ENCODE measurements at places on chromosomes 3 and 15.

GRCh38 chr15:67794832-67795574, 30.3 kb upstream of the SKOR1 start:
- no peak for DNase-seq

GRCh38 chr15:74937590-74938371, at the start of gene COX5A:
Gene COX5A, minus strand, starts transcription at chr15:74938073. Its CDS starts 59 bp downstream, at chr15:74938014.
- peak; percentile 91 for DNase-seq

- DNase-seq = no peak
These were observed 88.8 kb downstream of the HES1 start for GRCh38 chr3:194224471-194225417.

- no peak for DNase-seq
These were observed 16.1 kb downstream of the CPOX start for GRCh38 chr3:98577178-98577895.

GRCh38 chr15:65361708-65362459, 15.9 kb downstream of the IGDCC3 start:
- DNase-seq = peak; percentile 47

DNA sequence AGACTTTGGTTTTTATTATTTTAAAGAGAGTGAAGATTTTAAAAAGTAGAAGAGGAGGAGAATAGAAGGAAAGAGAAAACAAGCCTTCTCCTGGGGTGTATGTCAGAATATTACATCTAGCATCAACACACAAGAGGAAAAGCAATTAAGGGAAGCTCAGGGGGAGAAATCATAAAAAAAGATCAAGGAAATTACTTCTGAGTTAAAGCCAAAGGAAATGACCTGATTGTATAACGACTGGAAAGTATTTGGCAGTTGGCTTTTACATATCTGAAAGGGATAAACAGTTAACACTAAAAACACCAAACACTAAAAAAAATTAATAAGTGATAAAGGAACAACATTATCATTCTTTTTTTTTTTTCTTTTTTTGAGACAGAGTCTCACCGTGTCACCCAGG, 58.4 kb downstream of the CPNE4 start:
- no peak for DNase-seq

DNA sequence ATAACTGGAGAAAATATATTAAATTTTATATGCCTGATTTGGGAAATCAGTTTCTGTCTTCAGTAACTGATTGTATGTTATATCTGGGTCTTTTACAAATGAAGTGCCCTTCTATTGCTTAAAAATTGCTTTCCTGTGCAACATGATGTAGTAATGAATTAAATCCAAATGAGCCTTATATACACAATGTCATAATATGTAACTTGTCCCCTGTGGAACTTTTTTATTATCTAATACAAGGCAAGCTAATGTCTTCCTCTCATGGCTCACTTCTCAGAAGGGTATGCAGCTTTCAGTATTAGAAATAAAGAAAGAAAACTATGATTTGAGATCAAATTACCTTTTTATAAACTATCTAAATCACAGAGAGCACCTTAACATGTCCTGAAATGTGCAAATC, 248.9 kb downstream of the NAALADL2 start:
- DNase-seq = no peak

GRCh38 chr3:189368384-189368783, 196.6 kb downstream of the TPRG1 start:
- DNase-seq = no peak

DNA sequence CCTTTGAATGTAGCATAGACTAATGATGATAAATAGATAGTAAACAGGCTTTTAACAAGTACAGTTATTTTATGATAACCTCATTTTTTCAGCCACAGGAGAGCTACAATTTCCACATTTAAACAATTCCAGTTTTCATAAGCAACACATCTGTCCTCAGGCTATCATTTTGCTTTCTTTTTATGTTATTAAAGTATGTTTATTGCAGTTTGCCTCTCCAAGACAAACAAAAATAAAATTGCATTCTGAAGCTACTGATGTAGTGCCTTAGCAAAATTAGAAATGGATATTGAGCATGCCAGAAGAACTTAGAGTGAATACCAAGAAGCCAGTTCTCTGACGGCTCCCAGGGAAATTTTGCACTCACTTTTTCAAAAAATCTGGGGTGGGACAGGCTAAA, 140.6 kb upstream of the ABHD17C start:
- no peak for DNase-seq

- no peak for DNase-seq
These were observed 1.9 kb upstream of the ALS2CL start for GRCh38 chr3:46695177-46695961.

DNA sequence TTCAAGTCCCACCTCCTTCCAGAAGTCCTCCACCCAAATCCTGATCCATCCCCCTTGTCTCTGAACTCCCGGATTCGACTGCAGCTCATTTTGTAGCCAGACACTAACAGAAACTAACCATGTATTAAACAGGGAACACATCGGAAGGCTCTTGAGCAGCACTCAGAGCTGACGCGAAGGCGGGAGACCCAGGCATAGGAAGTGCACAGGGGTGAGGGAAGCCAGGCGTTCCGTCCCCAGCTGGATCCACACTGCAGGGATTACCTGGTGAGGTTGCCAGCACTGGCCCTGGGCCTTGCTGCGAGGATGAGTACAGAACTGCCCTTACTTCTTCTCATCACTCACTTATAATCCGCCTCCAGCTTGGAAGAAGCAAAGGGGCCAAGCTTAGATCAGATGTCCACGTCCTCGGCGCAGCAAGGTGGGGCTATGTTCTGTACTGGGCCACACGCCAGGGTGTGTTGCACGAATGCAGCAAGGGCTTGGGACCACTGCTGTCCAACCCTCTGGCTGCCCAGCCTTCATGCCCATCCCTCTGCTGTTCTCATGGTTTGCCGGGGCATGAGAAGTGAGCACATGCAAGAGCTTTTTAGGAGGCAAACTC, 124.2 kb upstream of the SMAD3 start:
- no peak for DNase-seq

DNA sequence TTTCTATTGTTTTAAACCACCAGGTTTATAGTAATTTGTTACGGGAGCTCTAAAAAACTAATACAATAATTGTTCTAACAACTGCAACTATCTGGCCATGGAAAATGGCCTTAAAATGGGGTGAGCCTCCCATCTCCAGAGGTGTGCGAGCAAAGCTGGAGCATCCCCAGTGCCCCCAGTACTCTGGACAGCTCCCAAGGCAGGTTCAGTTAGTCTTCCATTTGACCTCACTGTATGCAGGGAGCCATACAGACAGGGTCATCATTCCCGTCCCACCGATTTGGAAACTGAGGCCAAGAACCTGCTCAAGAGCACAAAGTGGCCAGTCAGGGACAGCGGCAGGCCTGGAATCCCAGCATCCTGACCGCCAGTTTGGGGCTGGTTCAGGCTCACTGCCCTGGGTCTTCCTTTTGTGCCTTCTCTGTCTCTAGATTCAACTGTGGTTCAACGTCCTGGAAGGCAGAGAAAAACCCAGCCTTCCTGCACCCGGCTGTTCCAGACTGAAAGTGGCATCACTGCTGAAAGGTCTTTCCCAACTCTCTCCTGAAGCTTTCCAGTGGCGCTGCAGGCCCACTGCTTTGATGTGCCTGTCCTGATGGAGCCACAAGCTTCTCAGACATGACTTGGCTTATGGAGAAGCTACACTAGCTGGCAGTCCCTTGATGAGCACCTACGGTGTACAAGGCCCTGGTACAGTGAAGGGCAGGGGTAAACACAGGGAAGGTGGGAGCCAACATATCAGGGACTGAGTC, 76.6 kb upstream of the LINGO1 start:
- DNase-seq = no peak

DNA sequence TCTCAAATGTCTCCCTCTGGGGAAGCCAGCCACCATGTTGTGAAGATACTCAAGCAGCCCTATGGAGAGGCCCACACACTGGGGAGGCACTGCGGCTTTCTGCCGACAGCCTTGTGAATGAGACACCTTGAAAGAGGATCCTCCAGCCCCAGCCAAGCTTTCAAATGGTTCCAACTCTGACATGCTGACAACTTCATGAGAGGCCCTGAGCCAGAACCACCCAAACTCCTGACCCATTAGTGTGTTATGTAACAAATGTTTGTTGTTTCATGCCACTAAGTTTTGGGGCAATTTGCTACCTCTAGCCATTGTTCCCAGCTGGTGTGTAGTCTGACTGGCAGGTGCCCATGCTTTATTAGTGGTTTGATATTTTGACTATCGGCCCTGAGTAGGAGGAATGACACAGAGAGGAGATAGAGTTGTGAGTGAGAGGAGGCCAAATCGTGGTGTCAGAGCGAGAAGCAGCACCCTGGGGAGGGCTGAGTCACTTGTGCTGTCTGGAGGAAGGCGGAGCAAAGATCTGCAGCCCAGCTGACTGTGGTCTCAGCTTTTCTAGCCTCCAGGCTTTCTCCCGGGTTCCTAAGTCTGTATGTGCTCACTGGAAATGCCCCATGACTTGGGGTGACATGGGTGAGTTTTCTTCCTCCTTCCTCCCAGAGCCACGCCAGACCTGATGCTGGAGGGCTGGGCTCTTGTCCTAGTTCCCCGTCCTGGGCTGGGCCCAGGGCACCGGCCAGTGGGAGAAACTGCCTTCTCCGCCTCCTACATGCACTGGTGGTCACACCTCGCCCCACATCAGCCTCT, 56.7 kb upstream of the BLM start:
- peak; percentile 50 for DNase-seq

DNA sequence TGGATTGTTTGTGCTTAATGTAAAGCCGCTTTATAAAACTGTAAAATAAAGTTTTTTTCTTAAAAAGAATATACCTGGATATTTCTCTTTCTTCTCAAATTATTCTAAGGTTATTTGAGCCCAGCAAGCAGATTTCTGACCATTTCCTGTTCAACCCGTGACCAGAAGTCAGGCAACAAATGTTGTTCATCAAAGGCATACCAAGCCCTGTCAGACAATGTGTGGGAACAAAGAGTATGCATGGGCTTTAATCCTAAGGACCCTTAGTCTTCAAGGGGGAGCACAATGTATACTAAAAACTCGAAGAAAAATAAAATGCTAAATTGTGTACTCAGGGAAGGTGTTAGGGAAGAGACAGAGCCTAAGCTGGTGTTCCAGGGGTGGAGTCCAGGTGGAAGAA, 26.6 kb upstream of the PAQR5 start:
- no peak for DNase-seq

DNA sequence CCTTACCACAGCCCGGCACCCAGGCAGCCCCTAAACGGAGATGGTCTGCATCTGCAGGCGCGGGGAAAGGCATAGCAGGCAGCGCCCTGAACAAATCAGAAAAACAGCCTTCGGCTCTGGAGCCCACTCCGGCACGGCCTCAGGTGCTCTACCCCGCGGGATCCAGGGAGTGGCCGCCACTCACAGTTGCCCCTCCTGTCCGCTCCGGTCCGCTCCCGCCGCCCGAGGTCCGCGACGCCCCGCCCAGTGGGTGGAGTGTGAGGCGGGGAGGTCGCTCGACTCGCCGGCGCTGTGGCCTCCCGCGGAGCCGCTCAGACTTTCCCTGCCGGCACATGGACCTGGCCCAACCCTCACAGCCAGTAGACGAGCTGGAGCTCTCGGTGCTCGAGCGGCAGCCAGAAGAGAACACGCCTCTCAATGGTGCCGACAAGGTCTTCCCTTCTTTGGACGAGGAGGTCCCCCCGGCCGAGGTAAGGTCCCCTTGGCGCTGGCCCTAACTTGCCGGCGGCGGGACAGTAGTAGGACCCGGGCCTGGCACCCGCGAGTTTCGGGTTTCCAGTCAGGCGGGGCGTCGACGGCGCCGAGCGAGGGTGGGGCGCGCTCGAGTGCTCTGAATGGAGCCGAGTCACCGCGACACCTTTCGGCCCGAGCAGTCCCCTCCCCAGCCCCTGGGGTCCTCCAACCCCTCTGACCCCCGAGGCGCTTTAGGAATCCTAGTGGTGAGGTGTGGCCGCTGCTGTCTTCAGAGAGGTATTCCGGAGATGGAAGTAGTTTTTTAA, at the start of gene C3orf52:
C3orf52 (plus strand) TSS at position 314 of the 779 bp plus-strand sequence; CDS start at position 333, 19 bp downstream.
- DNase-seq = peak; percentile 85

DNA sequence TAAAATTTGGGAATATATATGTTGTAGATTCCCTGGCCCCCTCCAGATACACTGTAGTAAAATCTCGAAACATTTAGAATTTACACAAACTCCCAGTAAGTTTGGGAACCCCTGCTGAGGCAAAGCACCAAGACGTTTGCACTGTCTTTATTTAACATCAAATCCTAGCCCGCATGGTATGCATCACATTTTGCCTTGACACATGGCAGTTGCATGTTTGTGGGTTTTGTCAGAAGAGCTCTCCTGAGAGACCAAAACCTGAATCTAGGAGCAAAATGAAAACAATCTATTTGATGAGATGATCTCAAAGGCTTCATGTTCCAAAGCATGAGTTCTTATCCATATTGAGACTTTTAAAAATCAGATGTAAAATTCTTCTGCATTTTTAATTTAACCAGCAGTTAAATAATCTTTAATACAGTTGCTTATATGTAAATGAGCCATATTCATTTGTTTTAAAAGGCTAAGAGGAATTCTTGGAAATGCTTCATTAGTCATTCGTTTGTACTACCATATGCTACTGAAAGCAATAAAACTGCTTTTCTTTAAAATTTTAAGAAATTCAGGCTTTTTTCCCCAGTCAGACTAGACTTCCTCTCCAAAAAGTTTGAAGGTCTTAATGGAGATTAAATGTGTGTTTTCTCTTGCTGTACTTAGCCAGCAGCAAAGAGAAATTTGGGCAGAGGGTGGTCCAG, 105.2 kb upstream of the BOC start:
- no peak for DNase-seq

GRCh38 chr15:86829245-86829644, 749.6 kb downstream of the AGBL1 start:
- DNase-seq = no peak

- no peak for DNase-seq
These were observed 29.6 kb downstream of the H1-8 start for GRCh38 chr3:129572603-129573002.

GRCh38 chr3:109265295-109265694, 51.0 kb downstream of the DPPA2 start:
- DNase-seq = no peak

- DNase-seq = peak; percentile 86
These were observed 1.9 kb upstream of the NLGN1 start for GRCh38 chr3:173395412-173396181.

GRCh38 chr15:40134885-40135284, 26.0 kb upstream of the BUB1B start:
- no peak for DNase-seq

DNA sequence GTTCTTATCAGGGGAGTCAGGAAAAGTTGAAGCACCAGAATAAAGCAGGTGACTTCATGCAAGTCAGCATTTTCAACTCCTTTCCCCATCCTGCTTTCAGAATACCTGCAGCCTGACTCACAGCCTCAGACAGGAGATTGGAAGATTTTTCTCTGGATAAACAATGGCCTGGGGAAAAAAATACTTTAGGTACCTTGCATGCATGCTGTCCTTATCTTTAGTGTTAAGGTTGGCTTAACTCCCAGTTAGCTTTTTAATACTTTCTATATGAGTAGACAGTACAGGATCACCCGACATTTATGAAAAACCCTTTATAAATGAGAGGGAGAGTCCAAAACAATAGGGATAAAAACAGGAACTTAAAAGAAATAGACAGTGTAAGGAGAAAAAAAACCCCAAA, 53.6 kb downstream of the PAK2 start:
- no peak for DNase-seq

GRCh38 chr3:159322322-159322939, 520.6 kb downstream of the MFSD1 start:
- DNase-seq = peak; percentile 84

GRCh38 chr15:64247906-64248541, 85.2 kb upstream of the PPIB start:
- no peak for DNase-seq

- no peak for DNase-seq
These were observed 303.8 kb downstream of the TLE3 start for GRCh38 chr15:69793781-69794451.
